Thyroid gland (tissue), 4 donors: ENCODE measurements at places on chromosomes 4 and X. TPM values are rescaled to one million over a fixed set of nuclear protein-coding genes. Genes with fewer than 3 reads are reported as not detected.

- no peaks in the 10 kb centered on the region for H3K27me3 ChIP-seq
- no peaks in the 10 kb centered on the region for H3K36me3 ChIP-seq
- peaks cover 7% of the 10 kb centered on the region for H3K4me1 ChIP-seq
Measured at GRCh38 chrX:14884714-14885113, 11.5 kb downstream of the MOSPD2 start.

DNA sequence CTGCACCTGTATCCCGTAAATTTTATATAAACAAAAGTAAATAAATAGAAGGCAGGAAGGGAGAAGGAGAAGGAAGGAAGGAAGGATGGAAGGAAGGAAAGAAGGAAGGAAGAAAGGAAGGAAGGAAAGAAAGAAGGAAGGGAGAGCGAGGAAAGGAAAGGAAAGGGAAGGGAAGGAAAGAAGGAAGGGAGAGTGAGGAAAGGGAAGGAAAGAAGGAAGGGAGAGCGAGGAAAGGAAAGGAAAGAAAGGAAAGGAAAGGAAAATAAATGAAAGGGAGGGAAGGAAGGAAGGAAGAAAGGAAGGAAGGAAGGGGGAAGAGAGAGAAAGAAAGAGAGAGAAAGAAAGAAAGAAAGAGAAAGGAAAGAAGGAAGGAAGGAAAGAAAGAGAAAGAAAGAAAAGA is 43.0 kb upstream of the FRG1 start:
- H3K27ac ChIP-seq, result no peak overlapping the region
- no peak overlapping the region for H3K4me3 ChIP-seq
- no peaks in the 10 kb centered on the region for H3K27me3 ChIP-seq
- H3K4me1 ChIP-seq, result no peaks in the 10 kb centered on the region
- H3K36me3 ChIP-seq, result no peaks in the 10 kb centered on the region

DNA sequence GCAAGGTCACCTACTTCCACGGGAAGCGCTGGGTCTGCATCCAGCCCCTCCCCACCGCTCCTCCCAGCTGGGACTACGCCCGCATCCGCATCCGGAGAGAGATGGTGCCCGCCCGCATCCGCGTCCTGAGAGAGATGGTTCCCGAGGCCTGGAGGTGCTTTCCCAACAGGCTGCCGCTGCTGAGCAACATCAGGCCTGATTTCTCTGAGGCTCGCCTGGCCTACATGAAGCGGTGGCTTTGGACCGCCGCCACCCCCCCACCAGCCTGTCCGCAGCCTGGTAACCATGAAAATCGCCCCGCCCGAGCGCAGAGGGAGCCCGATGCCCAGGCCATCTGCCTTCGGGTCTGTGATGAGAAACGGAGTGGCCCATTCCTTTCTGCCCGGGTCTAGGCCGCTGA is 18.1 kb downstream of the CLTRN start:
- H3K27ac ChIP-seq, result no peak overlapping the region
- no peaks in the 10 kb centered on the region for H3K27me3 ChIP-seq
- H3K4me1 ChIP-seq, result no peaks in the 10 kb centered on the region
- H3K36me3 ChIP-seq, result no peaks in the 10 kb centered on the region

- H3K27me3 ChIP-seq, result no peaks in the 10 kb centered on the region
- H3K27ac ChIP-seq, result no peak overlapping the region
- H3K4me3 ChIP-seq, result no peak overlapping the region
- no peaks in the 10 kb centered on the region for H3K36me3 ChIP-seq
Measured at GRCh38 chr4:99159699-99160098, 15.6 kb upstream of the ADH4 start.

Gene TLR7
- total RNA-seq, result 0.67 TPM

Gene PHOX2B
- total RNA-seq, result not detected

DNA sequence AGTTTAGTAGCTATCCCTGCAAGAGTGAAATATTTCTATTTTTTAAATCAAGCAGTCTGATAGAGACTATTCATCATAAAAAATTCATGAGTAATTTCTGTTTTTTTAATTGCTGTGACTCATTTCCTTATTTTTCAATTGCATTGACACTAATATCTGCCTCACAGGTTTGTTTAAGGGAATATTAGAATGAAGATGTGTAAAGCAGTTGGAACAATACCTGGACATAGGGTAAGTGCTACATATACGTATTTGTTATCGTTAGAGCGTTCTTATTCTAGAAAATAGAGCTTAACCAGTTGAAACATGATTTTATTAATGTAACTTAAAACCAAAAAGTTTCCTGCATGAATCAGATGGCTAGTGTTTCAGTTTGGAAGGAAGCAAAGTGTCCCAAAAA is 2211.3 kb downstream of the PCDH7 start:
- no peaks in the 10 kb centered on the region for H3K36me3 ChIP-seq
- no peak overlapping the region for H3K27ac ChIP-seq
- no peak overlapping the region for H3K4me3 ChIP-seq
- DNase-seq, result no peak
- H3K27me3 ChIP-seq, result no peaks in the 10 kb centered on the region
- H3K4me1 ChIP-seq, result no peaks in the 10 kb centered on the region
